ENCODE measurements at places on chromosomes 4 and X. TPM values are rescaled to one million over a fixed set of nuclear protein-coding genes. Genes with fewer than 3 reads are reported as not detected.

RASSF6 gene
- 0.26 TPM for total RNA-seq

ERCC6L gene
- total RNA-seq = not detected

CCNB3 gene
- 4.9 TPM for total RNA-seq

FABP2 gene
- not detected for total RNA-seq

All from esophagus muscularis mucosa (tissue), 4 donors.